ENCODE measurements at places on chromosomes 3 and 15.
A peak's percentile ranks its signal among the peaks of the same experiment; 100 is the strongest.

GRCh38 chr3:71817262-71817661 is 32.3 kb upstream of the PROK2 start:
- no peak for DNase-seq

GRCh38 chr3:29335438-29335837 is 54.6 kb downstream of the RBMS3 start:
- DNase-seq: peak; percentile 82

DNA sequence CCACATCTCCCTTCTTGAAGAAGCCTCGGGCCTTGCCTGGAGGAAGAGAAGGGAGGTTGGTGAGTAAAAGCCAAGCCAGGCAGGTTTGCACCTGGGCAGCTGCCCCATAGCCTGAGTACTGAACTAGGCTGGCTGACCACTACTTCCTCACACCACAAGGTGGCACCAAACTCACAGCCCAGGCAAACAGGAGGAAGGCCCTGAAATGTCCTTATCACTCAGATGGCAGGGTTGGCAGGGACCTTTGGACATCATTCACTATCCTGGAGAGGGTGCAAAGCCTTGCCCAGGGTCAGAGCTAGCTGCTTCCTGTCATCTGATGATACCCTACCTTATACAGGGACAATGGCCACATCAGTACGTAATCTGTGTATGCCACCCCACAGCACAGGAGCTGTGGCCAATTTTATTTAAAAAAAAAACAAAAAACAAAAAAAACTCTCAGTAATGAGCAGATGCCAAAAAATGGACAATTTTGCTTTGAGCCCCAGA is 2.2 kb upstream of the GRAMD2A start:
- DNase-seq: peak; percentile 76

- no peak for DNase-seq
Observed at GRCh38 chr3:28326458-28326926, 22.0 kb upstream of the ZCWPW2 start.

DNA sequence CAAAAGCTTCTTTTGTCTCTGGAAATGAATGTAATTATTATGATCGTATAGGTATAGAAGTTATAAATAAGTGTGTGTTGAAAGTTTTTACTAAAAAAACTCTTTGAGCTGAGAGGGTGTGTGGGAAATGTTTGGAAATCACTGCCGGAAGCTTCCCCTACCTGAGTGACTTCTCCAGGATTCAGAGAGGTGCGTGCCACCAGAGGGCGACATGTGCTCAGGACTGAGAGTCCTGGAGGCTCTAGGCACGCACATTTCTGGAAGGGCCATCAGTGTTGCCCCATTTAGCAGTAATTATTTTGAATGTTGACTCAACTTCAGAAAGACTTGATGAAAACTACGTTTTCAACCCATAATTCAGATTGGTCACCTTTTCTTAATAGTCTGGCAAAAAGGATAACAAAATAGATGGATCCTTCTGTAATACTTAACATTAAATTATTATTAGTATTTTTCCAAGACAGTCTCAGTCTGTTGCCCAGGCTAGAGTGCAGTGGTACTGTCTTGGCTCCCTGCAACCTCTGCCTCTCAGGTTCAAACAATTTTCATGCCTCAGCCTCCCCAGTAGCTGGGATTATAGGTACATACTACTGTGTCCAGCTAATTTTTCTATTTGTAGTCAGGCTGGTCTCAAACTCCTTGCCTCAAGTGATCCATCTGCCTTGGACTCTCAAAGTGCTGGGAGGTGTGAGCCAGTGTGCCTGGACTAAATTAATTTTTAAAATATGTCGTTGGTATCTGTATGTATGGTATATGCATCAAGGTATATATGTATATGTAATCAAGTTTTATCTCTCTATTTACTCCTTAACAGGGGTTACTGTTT is 34.5 kb downstream of the GPR171 start:
- peak; percentile 37 for DNase-seq

DNA sequence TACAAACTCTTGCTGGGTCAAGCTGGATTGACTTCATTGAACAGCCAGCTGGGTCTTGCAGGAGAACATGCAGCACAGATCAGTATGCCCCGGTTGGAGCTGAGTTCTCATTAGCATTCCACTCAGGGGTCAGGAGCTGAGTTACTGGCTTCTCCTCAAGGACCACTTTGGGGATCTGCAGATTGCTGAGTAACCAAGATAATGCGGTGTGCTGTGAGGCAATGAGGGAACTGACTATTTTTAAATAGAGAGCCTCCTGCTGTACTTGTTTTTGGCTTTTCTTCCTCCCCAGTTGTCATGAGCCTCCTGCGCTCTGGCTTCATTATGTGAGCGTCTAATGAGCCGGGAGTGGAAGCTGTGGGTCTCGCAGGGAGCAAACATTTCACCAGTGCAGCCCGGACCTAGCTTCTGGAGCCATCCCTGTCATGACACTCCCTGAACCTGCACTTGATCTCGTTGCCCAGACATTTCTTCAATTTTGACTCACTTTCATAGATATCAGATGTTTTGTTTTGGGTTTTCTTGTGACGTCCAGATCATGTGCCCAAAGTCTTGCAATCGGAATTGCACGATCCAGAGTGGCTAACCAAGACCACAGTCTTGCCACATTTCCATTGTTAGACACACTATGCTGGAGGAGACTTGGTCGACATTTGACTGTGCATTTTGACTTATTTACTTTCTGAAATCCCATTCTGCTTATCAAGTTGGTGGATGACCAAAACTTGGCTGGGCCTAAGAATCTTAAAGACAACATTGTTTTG is 327.2 kb downstream of the LRTM1 start:
- DNase-seq: no peak

- DNase-seq: no peak
Observed at GRCh38 chr3:183514021-183514420, 41.5 kb downstream of the KLHL6 start.

DNA sequence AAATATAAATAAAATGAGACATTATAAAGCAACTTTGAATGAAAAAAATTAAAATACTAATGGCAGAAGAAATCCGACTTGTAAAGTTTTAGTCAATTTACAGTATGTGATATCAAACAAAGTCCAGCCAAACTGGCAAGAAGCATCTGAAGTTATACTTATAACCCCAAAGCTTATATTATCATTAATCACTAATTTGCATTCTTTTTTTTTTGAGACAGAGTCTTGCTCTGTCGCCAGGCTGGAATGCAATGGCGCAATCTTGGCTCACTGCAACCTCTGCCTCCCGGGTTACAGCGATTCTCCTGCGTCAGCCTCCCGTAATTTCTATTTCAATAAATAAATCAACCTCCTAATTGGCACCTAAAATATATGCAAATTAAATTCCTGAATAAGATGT is 80.1 kb downstream of the AQR start:
- DNase-seq: no peak
